Stimulated activated CD4-positive, alpha-beta T cell treated with anti-CD3 and anti-CD28 coated beads, Interleukin-1b, Interleukin-23, amount 100 ng/mL, for 1 hour (primary cell): ENCODE measurements at places on chromosomes 5 and 9.

GRCh38 chr5:180049185-180049548 lies 22.4 kb downstream of the RNF130 start:
- no peak for DNase-seq

- no peak for DNase-seq
Measured at GRCh38 chr5:136194576-136194975, 1.6 kb upstream of the SMIM32 start.

- DNase-seq, result no peak
Measured at GRCh38 chr9:137359850-137360249, 57.8 kb upstream of the NRARP start.

DNA sequence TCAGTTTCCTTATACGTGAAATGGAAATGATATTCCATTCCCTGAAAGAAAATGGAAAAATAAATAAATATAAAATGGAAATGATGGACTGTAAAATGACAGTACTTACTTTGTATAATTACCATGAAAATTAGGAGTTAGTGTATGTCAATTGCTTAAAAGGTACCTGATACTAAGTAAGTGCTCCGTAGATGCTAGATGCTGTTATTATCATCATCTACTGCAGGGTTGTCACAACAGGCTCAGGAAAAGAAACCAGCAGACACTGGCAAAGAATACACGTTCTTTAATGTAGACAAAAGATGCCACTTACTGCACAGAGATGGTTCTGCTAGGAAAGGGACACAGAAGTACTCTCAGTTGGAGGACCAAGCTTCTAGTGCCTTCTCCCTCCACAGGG lies 64.0 kb upstream of the KCNN2 start:
- no peak for DNase-seq

- DNase-seq, result no peak
Measured at GRCh38 chr5:13859270-13860065, 85.0 kb downstream of the DNAH5 start.

GRCh38 chr5:140255460-140256157 lies 47.3 kb downstream of the PFDN1 start:
- DNase-seq, result no peak

DNA sequence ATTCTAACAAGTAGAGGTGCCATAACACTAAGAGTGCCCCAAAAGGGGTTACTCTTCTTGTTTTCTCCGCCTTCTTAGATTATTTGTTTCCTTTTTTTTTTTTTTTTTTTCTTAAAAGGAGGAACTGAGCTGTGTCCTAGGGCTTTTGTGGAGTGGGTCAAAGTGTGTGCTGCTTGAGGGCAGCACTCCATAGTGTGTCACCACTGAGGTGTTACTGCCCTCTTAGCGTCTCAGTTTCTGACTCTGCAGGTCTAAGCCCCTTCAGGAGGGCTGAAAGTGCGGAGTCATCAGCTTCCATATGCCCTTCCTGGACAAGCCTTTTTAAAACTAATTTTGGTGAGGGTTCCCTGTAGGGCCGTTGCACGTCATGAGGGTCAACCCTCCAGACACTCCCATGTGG lies 12.6 kb upstream of the NANS start:
- no peak for DNase-seq

DNA sequence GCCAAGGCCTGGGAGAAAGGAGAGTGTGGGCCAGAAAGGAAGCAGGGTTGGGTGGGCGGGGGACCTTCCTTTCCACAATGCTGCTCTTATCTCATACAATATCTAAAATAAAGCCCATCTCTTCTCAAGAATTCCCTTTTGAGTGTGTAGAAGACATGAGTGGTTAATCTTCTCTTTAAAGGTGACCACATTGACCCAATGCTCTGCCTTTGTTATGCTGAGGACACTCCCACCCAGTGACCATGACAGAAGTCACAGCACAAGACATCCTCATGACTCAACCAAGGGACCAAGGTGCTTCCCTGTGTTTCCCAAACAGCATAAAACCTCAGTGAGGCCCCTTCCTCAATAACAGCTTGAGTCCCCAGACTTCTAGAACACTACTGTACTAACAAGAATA lies 193.0 kb upstream of the ADAMTS16 start:
- no peak for DNase-seq

DNA sequence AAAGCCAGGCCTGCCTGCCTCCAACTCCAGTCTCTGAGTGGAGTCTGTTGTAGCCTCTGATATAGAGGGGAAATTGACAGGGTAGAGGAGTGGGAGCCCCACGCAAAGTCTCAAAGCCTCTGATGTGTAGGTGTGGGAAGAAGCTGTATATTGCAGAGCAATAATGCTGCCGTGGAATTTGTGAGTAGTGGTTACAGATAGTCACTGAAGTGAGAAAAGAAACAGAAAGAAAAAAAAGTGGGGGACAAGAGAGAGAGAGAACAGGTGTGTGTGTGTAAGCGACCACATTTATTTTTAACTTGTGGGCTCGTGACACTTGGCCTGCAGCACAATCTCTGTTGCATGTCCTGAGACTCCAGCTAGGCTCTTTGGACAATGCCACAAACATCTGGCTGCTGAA lies 227.8 kb downstream of the NSG2 start:
- no peak for DNase-seq

DNA sequence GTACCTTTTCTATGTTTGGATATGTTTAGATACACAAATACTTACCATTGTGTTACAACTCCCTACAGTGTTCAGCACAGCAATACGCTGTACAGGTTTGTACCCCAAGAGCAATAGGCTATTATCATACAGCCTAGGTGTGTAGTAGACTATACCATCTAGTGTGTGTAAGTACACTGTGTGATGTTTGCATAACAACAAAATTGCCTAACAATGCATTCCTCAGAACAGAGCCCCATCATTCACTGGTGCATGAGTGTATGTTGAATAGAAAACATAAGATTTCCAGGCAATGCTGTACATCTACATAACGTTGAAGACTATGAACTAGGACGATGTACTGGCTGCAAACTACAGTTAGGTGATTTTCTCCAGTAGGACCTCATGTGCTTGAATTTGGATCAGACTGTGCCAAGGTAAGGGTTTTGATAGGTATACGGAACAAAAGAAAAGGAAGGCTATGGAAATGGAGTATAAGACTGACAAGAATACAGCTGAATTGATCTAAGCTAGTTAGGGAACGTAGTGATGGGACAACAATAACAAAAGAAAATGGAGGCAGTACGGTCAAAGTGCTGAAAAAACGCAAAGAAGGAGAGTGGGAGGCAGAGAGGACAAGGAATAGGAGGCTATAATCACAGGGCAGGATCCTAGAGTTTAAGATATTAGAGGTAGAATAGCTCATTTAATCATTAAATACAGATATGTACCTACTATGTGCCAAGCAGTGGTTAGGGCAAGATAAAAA lies 46.9 kb downstream of the FNIP1 start:
- DNase-seq, result no peak

GRCh38 chr9:14347406-14348122 lies 33.6 kb upstream of the NFIB start:
- DNase-seq, result no peak
